ENCODE measurements at places on chromosomes 13 and 19. TPM values are rescaled to one million over a fixed set of nuclear protein-coding genes. Genes with fewer than 3 reads are reported as not detected.

DNA sequence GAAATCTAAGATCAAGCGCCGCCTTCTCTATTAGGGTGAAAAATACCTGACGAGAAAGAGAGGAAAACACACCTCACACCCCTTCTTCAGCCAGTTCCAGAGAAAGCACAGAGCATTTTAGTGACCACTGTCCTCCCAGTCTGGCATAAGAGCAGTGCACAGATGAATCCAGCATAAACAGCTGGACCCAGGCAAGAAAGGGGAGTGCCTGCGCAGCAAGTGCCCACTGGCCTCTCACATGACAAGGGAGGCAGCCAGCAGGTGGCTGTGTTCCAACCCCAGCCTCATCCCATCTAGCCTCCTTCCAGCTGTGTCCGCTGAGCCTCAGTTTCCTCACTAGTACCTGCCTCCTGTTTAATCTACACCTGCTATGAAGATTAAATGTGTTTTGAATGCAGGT lies 8.0 kb downstream of the MED26 start:
- DNase-seq, result no peak

GRCh38 chr19:29631450-29631849 lies 25.4 kb downstream of the POP4 start:
- no peak for DNase-seq

GRCh38 chr13:99953138-99953755 lies 18.3 kb downstream of the ZIC5 start:
- no peak for DNase-seq

- DNase-seq, result no peak
These were observed 261.8 kb downstream of the KLF12 start for GRCh38 chr13:73872397-73872796.

- DNase-seq, result no peak
These were observed 50.5 kb upstream of the IRS2 start for GRCh38 chr13:109836629-109837607.

- DNase-seq, result no peak
These were observed 43.6 kb upstream of the SACS start for GRCh38 chr13:23477101-23477500.

FGF21 gene
- total RNA-seq, result not detected

GRCh38 chr13:46468570-46469463 lies 81.8 kb upstream of the RUBCNL start:
- DNase-seq, result peak; percentile 26

DNA sequence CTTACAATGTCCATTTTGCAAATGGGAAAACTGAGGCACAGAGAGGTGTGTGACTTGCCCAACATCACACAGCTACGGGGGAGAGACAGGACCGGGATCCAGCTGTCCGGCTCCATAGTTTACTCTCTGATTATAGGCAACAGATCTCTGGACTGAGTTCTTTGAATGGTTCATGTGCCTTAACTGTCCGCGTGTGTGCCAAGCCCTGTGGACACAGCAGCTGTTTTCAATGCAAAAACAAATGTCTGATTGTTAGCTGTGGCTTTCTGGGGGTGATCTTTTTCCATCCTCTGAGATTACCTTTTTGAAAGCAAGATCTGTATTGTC lies 94.1 kb downstream of the KL start:
- no peak for DNase-seq

GRCh38 chr13:102392481-102393209 lies 9.2 kb downstream of the FGF14 start:
- DNase-seq, result no peak

DNA sequence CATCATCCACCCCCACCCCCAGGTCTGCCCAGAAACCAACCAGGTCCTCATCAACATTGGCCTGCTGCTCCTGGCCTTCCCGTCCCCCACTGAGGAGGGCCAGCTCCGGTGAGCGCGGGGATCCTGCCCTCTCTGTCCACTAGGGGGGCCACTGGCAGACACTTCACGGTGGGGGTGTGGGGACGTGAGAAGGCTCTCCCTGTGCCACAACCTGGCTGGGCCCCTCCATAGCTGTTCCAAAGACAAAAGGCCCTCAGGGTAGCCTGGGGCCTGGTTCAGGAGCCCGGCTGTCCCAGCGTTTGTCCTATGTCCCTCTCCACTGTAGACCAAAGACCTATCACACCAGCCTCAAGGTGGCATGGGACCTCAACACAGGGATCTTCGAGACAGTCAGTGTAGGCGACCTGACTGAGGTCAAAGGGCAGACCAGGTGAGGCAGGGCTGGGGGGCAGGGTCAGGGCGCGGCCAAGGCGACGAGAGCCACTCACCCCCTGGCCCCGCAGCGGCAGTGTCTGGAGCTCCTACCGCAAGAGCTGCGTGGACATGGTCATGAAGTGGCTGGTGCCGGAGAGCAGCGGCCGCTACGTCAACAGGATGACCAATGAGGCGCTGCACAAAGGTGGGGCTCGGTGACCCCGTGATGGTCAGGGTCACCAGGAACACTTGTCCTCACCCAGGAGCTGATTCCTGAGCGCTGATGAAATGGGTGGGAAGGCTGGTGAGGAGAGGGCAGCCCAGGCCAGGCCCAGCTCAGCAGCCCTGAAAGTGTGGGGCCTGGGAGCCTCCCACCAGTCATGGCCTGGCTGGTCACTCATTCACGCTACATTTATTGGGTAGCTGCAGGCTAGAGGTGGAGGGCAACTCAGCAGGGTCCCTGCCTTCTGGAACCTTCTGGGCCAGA lies 7.9 kb downstream of the DCAF15 start:
- DNase-seq, result no peak

GRCh38 chr13:79711631-79712030 lies 230.7 kb downstream of the NDFIP2 start:
- DNase-seq, result no peak

DNA sequence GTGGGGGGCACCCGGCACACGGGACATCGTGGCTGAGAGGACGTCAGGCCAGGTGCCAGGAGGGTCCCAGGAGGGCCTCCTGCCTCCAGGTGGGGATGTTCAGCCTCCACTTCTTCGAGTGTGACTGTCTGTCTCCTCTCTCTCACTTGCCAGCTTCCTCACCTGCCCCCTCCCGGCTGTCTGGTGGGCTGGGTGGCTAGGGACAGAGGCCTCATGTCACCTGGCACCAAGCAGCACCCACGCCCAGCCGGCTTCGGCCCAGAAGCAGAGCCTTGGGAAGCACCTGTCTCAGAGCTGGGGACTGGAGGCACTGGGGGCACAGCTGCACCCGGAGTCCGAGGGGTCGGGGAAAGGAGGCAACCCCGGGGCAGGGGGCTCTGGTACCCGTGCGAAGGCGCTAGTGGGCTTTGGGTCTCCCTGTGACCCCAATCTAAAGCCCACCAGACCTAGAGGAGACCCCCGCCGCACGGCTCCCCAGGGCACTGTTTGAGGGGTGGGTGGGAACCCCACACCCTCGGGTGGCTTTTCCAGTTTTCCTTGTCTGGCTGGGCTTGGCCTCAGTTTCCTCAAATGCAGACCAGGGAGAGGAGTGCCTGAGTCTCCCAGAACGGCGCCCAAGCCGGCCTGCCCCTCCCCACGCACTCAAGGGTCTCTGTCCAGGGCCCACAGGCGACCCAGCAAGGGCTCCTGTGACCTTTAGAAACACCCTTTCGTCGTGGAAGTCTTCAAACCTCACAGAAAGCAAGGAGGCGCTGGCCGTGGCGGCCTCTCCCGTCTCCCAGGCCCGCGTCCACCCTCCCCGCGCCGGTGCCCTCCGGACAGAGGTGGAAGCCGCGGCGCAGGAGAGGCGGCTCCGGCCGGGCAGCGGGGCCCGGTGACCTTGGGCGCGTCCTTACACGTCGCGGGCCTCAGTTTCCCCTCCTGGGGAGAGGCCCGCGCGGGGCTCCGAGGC lies 664 bp upstream of the HCN2 start:
- DNase-seq, result no peak

DNA sequence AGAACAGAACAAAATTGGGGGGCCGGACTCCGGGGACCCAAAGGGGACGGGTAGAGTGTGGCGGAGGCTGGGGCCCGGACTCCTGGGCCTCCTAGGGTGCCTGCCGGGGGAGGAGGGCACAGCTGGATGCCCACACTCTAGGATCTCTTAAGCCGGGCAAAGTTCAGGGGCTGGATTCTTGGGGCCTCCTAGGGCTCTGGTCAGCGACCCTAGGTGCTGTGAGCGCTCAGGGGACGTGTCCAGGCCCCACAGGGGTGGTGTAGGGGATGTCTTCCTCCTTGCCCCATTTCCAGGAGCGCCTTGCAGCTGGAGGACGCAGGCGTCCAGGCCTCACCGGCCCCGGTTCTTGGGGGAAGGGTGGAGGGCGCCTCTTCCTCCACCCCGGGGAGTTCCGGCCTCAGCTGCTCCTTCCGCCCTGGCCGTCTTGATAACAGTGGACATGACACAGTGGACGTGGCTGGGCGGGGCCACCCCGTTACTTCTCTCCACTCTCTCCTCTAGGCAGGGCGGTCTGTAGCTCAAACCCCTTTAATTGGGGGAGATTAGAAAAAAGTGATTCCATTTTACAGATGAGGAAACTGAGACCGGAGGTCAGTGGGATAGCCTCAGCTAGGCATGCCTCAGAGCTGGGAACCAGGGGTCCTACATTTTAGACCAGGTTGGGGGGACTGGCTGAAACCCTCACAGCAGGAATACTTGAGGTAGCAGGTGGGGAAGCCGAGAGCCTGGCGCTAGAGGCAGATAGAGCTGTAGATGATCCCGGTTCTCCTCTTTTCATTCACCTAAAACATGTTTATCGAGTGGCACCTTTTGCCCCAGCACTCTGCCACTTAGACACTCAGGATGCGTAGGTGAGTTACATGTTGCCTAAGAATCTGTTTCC lies 705 bp downstream of the STXBP2 start:
- peak; percentile 42 for DNase-seq

DNA sequence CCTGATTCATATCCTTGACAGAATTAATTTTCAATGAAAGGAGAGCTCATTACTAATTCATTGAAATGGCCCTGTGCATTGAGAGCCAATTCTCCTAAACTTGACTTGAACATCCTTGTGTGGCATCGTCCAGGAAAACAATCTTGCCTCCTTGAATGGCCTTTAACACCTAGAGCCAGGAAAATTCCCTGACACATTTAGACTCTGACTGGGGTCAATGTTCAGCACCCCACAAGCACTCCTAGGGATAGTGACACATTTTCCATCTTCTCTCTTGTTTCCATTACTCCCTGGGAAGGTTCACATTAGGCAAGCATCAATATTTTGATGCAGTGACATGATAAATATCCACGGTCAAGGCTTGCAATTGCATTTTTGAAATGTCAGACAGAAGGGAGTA lies 218.9 kb downstream of the LACC1 start:
- DNase-seq, result no peak

DNA sequence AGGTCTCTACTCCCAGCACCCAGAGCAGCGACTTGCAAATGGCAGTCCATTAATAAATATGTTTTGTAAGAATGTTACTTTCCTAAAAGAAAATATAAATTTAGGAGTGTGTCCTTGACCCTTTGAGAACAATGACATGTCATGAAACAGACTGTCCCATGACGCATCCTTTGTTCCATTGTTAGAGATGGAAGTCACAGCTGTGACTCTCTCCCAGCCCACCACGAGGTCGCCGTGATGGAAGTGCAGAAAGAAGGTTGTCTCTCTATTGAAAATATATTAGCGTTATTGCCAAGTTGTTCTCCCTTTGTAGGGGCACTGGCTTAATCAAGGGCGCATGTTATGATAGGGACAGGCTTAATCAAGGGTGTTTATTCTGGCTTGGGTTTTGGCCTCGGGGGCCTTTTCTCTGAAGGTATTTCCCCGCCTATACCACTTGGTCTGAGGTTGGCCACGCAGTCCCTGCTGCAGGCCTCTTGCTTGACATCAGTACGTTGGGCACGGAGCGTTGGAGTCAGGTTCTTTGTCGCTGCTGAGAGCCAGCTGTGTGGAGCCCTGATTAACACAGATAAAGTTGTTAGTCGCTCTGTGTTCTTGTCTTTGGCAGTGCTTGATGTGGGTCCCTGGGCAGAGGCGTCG lies 126.7 kb upstream of the ZNF536 start:
- no peak for DNase-seq

GRCh38 chr19:13794398-13794756 lies 866 bp upstream of the ZSWIM4 start:
- peak; percentile 63 for DNase-seq

IL12RB1 gene
- not detected for total RNA-seq

CRX gene
- not detected for total RNA-seq

GRCh38 chr19:46970815-46971214 lies 48.8 kb upstream of the NPAS1 start:
- peak; percentile 72 for DNase-seq

DNA sequence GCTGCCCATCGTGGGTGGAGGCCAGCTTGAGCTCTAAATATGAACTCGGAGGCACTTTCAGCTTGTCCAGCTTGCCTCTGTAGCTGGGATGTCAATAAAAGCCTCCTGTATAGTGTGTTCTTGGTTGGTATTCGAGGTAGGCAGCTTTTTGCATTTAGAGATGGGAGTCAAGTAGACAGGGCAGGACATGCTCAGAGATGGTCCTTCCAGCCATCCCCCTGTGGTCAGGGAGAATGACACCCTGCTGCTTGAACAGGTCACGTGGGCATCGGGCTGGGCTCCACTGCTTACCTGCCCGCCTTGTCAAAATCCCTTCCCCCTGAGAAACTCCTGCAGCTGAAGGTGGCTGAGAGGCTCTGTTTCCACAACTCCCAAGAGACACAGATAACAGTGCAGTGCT lies 302.5 kb downstream of the ZNF536 start:
- no peak for DNase-seq

GRCh38 chr19:56595548-56595899 lies 422 bp downstream of the ZNF71 start:
- DNase-seq, result no peak

- DNase-seq, result no peak
These were observed 24.4 kb downstream of the PLA2G4C start for GRCh38 chr19:48085904-48086864.

DNA sequence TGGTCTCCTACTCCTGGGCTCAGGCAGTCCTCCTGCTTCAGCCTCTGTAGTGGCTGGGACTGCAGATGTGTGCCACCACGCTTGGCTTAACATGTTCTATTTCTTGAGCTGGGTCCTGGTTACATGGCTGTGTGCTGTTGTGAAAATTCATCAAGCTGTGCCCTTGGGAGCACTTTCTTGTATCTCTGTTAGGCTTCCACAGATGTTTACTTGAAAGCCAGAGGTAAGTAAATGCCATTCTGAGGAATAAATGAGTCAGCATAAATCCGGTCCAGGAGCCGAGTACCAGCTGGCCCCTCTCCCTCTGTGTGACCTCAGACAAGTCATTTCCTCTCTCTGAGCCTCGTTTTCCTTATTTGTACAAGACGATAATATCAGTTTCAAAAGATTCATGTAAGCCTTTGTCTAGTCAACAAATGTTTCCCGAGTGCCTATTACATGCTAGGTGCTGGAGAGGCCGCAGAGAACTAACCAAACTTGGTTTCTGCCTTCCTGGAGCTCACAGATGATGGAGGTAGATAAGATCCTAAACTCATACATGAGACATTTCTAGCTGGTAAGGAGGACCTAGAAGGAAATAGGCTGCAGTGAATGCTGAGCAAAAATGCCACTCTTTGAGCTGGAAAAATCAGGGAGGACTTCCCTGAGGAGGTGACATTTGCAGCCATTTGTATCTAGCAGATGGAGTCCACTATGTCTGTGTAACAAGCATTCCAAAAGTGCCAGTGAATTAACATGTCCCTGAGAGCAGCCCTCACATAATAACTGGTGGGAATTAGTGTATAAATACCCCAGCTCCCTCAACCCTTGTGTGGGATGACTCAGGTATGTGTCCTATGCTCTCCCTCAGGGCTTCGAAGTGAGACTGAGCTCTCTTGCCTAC lies 2.7 kb upstream of the RASAL3 start:
- DNase-seq, result peak; percentile 89

OVOL3 gene
- not detected for total RNA-seq

TGFBR3L gene
- total RNA-seq, result 10.5 TPM

NAT14 gene
- 21.0 TPM for total RNA-seq

CLEC4M gene
- not detected for total RNA-seq

- no peak for DNase-seq
These were observed 1.6 kb downstream of the ZNF431 start for GRCh38 chr19:21143428-21143827.

GRCh38 chr19:8135946-8136618 lies 13.3 kb downstream of the FBN3 start:
- no peak for DNase-seq

LAIR2 gene
- not detected for total RNA-seq

All from PC-3 (cell line).